Activated T-helper 17 cell treated with anti-CD3 and anti-CD28 coated beads, Interleukin-2, amount 50 U/mL, for 72 hours (primary cell): ENCODE measurements at places on chromosomes 13 and 19.

DNA sequence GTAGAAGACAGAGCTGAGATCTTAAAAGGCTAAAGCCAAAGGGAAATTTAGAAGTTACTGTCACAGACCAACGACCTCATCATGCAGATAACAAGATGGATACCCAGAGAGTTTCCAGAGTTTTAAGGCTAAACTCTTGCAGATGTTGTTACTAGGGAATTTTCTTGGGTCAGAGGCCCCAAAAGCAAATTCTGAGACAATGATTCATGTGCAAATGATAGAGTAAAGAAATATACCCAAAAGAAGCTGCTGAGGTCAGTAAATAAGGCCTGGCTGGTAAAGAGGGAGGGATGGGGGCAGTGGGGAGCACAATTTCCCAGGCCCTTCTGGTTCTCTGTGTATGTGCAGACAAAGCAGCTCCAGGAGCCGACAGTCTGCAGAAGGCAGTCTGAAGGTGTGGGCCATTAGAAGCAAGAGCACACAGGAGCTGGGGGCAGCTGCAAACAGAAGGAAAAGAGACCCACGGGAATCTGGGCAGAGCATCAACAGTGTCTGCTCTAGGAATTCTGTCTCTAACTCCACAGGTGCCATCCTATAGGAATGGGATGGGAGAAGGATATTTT lies 330.8 kb downstream of the TBC1D4 start:
- no peak for ATAC-seq

DNA sequence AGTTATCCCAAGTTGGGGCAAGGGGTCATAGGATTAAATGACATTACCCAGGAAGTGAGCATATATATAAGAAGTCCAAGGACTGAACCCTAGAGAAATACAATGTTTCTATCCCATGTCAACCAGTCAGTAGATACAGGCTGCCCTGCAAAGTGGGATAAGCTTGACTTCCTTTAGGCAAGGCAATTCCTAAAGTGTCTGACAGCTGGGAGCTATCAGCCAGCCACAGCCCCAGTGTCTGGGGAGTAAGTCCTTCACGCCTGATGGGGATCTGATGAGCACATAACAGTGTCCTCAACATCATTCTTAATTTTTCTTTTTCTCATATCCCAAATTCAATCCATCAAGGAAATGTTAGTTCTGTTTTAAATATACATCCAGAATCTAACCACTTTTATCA lies 54.1 kb downstream of the DNAJC15 start:
- ATAC-seq, result no peak

DNA sequence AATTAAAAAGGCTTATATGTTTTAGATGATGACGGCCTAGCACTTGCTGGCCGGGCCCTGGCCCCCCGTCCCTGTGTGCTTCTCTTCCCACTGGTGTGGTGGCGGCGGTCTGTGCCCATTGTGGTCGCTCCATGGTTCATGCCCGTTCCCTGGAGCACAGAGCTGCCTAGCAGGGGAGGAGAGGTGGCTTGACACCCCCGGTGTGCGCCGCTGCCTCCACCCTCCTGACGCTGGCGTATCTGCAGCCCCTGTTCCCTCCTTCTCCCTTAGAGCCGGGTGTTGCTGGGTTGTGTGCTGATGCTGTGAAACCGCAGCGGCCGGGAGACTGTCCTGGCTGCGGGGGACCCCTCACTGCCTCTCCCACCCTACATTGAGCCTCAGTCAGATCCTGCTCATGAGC lies 29.1 kb downstream of the DOT1L start:
- no peak for ATAC-seq

DNA sequence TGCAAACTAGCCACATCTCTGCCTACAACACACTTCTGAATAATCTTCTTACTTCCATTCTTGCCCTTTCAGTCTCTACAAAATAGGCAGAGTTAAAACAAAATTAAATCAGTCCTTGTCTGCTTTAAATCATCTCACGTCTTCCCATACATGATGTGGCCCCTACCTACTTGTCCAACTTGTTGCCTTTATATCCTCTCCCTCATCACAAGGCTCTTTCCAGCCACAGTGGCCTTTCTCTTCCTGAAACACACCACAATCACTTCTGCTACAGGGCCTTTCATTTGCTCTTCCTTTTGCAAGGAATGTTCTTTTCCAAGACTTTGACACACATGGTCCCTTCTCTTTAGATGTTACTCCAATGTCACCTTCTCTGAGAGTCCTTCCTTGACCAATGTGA lies 1.7 kb downstream of the RBM26 start:
- no peak for ATAC-seq

- ATAC-seq, result no peak
Measured at GRCh38 chr13:83008212-83008929, 873.9 kb downstream of the SLITRK1 start.

DNA sequence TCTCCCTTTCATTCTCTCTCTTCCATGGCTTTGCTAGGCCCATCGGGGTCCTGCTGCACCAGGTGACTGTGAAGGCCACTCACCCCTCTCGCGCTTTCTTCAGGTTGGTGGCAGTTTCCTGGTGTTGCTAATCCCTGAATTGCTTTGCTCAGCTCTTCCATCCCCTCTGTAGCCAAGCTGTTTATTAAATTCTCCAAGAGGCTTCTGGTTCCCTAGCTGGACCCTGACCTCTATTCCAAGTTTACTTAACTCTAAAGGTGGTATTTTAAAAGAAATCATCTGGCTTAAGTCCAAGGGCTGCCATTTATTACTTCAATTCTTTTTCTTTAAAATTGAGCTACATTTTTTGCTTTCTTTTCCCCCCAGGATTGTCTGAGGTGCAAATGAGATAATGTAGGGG lies 32.7 kb upstream of the MICU2 start:
- no peak for ATAC-seq

DNA sequence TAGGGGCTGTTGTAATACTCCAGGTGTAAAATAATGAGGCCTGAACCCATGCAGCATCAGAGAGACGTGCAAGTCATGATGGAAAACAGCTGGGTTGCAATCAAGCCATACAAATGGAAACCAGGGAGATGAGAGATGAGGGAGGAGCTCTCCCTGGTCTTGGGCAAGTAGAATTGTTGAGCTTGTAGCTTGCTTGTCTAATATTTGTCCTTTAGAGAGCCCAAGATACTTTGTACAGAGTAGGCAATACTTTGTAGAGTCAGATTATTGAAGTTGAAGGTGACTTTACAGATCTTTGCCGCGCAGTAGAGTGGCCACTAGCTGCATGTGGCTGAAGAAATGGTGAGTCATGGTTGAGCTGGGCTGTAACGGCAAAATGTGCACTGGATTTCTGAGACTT lies 8.3 kb downstream of the ATP8A2 start:
- no peak for ATAC-seq

GRCh38 chr13:82565201-82565600 lies 1317.1 kb downstream of the SLITRK1 start:
- no peak for ATAC-seq

GRCh38 chr19:8577247-8577646 lies at the start of gene MYO1F:
Gene MYO1F, minus strand, starts transcription at chr19:8577442. Its CDS starts 133 bp downstream, at chr19:8577309.
- no peak for ATAC-seq

GRCh38 chr19:1262623-1263123 lies 6.5 kb upstream of the CIRBP start:
- ATAC-seq, result no peak

- ATAC-seq, result peak; percentile 49
Measured at GRCh38 chr13:44874886-44875630, 114.2 kb downstream of the NUFIP1 start.

GRCh38 chr13:113035213-113035800 lies 66.3 kb downstream of the MCF2L start:
- no peak for ATAC-seq
